ENCODE measurements at places on chromosomes 5 and 9.

DNA sequence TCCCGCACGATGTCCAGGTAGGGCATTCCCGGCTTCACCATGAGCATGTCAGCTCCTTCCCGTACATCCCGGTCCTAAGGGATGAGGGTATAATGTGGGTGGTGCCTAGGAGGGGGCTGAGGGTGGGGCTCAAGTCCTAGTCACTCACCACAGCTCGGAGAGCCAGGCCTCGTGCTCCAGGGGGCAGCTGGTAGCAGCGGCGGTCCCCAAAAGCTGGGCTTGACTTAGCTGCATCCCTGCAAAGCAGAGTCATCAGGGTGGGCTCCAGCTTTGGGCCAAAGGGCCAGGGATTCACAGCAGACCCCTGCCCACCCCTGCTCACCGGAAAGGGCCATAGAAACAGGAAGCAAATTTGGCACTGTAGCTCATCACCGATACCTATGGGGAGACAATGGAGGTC is 11.6 kb downstream of the ALAD start:
- no peak for DNase-seq

GRCh38 chr9:673966-674526 is 167.5 kb upstream of the DMRT1 start:
- DNase-seq: no peak

DNA sequence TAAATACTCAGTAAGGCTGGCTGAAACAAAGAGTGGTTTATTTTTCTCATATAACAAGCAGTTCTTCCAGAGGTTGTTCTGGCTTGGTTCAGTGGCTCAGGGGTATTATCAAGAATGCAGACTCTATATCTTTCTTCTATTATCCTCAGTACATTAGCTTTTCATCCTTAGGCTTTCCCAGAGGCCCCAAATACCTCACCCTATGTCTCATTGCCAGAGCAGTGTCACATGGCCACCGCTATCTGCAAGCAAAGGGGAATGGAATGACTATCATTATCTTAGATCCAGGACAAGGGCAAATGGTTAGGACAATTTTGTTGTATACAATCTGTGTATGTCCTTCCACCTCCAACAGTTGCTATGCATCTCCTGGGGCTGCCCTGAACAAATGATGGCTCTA is 69.0 kb upstream of the SNX2 start:
- DNase-seq: no peak

- peak; percentile 51 for DNase-seq
Observed at GRCh38 chr5:59174248-59174844, 591.5 kb downstream of the RAB3C start.

DNA sequence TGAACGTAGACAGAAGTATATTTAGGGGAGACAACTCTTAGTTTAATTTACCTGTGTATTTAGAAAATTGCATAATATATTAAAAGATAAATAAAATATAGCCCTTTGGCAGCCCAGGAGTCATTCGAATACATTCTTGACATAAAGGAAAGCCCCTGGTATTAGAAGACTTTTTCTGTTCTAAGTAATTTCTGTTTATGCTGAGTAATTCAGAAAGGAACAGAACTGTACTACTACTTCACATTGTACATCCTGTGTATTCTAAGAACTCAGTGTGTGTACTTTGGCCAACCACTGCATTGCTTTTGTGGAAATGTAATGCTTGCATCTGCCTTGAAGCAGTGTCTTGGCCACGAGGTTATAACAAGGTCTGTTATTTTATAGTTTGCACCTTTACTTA is 136.4 kb downstream of the KDM4C start:
- no peak for DNase-seq

GRCh38 chr5:2157372-2157771 is 274.6 kb upstream of the IRX4 start:
- DNase-seq: no peak

GRCh38 chr9:3088219-3088618 is 244.3 kb upstream of the PUM3 start:
- DNase-seq: no peak

GRCh38 chr9:137924761-137925369 is 47.3 kb downstream of the CACNA1B start:
- no peak for DNase-seq

GRCh38 chr5:78610163-78610583 is 38.4 kb downstream of the LHFPL2 start:
- no peak for DNase-seq

DNA sequence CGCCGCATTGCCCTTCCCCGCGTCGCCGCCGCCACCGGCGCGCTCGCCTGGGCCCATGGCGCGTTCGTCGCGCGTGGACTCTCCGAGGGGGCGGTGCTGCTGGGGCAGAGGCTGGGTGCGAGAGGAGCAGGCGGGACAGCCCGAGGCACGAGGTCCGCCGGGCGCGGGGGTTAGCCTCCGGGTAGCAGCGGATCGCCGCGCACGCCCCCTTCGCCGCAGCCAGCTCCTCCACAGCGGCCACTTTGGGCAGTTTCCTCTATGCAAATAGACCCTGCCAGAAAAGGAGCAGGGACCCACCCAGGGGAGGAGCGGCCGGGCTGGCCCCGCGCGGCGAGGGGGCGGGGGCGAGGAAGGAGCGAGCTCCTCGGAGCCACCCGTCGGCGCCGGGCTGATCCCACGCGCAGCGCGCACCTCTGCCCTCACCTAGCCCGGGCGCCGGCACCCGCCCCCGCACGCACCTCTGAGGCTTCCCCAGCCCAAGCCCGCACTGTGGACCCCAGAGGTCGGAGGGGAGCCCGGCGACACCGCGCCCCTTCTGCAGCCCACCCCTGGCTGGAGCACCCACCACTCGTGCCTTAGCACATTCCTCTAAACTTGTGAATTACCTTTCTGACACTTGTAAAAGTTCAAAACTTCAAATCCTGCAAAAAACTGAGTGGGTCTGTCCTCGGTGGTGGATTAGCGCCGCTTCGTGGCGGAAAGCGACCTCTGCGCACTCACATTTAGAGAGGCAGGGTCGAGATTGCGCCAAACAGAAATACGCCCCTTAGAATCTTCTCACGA is at the start of gene COL23A1:
Gene COL23A1 (minus strand): TSS at position 253 of the 783 bp plus-strand sequence.
- peak; percentile 44 for DNase-seq

DNA sequence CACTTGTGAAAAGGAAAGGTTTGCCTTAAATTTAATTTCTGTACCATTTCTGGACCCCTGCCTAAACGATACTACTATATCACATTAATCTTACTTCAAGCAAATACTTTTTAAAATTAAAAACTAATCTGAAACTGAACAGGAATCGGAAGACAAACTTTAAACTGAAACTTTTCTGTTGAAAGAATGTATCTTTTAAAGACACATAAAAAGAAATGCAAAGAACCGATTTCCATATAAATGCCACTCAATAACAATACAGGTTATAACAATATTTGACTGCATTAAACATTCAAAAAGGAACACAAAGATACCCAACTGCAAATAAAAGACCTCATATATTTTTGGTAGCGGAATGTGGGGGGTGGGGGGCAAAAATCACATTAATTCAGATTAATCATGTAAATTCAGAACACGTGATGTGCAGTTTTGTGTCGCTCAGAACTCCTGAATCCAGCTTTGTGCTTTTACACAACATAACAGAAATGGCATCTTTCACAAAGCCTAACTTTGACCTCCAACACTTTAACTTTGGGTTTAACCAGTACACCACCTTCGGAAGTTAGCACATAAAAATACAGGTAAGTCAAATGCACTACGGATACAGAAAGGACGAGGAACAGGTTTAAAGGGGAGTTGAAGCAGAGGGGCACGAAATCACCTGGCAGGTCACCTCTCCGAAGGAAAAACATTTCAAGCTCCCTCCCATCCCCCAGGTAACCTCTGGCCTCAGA is 925 bp downstream of the LIFR start:
- DNase-seq: no peak
